Stomach (tissue), 19 donors: ENCODE measurements at places on chromosomes 3 and 15.
A peak's percentile ranks its signal among the peaks of the same experiment; 100 is the strongest.

DNA sequence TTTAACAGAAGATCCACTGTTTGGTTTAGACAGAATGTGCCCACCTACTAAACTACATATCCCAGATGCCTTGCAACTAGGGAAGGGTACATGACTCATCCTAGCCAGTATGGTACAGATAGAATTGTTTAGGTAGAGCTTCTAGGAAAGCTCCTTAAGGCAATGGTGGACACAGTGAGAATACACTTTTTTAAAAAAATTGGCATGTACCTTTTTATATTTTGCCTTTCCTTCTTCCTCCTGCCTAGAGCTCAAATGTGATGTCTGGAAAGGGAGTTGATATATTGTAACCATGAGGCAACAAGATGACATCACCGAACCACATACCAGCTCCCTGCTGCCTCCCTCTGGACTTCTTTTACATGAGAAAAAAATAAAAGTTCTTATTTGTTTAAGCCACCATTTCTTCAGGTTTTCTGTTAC is 14.4 kb upstream of the C3orf80 start:
- no peaks in the 10 kb centered on the region for H3K4me1 ChIP-seq
- H3K4me3 ChIP-seq: no peak overlapping the region
- no peaks in the 10 kb centered on the region for H3K36me3 ChIP-seq
- no peak for DNase-seq
- H3K27ac ChIP-seq: no peak overlapping the region

DNA sequence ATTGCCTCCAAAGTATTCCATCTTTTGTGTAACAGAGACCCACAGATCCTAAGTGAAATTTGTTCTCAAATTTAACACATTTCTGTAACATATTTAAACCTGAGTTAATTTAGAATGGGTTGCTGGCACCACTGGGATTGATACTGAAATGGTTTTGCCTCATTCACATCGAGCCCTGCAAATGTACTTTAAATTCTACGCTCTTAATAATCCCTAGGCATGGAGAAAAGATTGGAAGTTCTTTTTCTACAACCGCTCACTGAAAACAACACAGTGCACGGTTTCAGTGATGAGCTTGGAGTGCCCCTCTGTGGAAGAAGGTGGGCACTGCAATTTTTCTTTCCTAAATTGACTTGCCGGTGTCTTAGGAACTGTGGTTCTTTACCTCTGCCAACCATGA is 109.9 kb upstream of the ATP11B start:
- peaks cover 10% of the 10 kb centered on the region for H3K4me1 ChIP-seq
- peaks cover 17% of the 10 kb centered on the region for H3K27me3 ChIP-seq
- peak overlapping the region; percentile 59 for H3K4me3 ChIP-seq
- no peaks in the 10 kb centered on the region for H3K36me3 ChIP-seq
- DNase-seq: peak; percentile 91

GRCh38 chr3:134743006-134743405 is 52.1 kb upstream of the EPHB1 start:
- H3K36me3 ChIP-seq: no peaks in the 10 kb centered on the region
- H3K4me1 ChIP-seq: no peaks in the 10 kb centered on the region
- no peaks in the 10 kb centered on the region for H3K27me3 ChIP-seq
- H3K27ac ChIP-seq: no peak overlapping the region

DNA sequence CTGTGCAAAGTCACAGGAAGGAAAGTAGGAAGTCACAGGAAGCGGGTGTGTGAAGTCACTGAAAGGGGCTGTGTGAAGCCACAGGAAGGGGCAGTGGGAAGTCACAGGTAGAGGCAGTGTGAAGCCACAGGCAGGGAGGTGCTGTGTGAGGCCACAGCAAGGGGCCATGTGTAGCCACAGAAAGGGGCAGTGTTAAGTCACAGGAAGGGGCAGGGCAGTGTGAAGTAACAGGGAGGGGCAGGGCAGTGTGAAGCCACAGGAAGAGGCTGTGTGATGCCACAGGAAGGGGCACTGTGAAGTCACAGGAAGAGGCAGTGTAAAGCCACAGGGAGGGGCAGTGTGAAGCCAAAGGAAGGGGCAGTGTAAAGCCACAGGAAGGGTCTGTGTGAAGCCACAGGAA is 36.5 kb downstream of the GASK1A start:
- no peaks in the 10 kb centered on the region for H3K36me3 ChIP-seq
- H3K4me1 ChIP-seq: no peaks in the 10 kb centered on the region
- H3K4me3 ChIP-seq: no peak overlapping the region
- no peaks in the 10 kb centered on the region for H3K27me3 ChIP-seq
- no peak overlapping the region for H3K27ac ChIP-seq
- DNase-seq: no peak

DNA sequence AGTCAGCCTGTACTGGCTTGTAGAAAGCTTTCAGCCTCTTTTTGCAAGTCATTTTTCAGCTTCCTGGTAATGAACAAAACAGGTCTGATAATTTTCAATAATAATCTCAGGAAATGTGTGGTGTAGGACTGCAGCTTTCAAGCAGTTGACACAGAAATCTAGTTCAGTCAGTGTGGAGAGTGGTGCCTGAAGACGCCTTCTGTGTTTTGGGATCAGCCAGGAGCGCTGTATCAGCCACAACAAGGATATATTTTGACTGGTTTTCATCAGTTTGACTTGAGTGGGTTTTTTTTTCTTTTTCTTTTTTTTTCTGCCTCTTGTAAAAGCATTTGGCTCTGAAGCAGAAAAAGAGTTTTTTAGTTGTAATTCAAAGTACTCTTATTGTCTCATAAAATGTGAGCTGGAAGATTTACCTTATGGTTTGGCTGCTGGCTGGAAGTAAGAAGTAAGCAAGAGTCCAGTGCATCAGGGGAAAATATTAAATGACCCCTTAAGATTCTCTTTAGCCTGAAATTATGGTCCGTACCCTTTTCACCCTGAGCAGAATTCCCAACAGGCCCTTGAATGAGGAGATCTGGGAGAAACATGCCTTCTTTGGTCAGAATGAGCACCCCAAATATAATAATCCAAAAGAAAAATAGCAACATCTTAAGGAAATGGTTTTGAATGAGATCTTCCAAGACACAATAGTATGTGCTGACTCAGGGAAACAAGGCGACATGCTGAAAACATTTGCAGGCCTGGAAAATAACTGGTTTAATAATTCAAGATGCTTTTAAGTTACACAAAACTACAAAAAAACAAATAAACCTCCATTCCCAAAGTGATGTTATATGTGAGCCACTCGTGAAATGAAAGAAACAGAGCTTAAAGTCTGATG is 332.7 kb upstream of the ADAMTS9 start:
- no peaks in the 10 kb centered on the region for H3K27me3 ChIP-seq
- H3K4me3 ChIP-seq: no peak overlapping the region
- peaks cover 28% of the 10 kb centered on the region for H3K4me1 ChIP-seq

- H3K4me3 ChIP-seq: no peak overlapping the region
- no peaks in the 10 kb centered on the region for H3K36me3 ChIP-seq
- no peak for DNase-seq
- H3K4me1 ChIP-seq: peaks cover 14% of the 10 kb centered on the region
These were observed 146.1 kb downstream of the TPRG1 start for GRCh38 chr3:189317911-189318310.

GRCh38 chr15:70025413-70026296 is 72.1 kb downstream of the TLE3 start:
- no peak overlapping the region for H3K27ac ChIP-seq
- peaks cover 37% of the 10 kb centered on the region for H3K4me1 ChIP-seq
- no peak overlapping the region for H3K4me3 ChIP-seq

DNA sequence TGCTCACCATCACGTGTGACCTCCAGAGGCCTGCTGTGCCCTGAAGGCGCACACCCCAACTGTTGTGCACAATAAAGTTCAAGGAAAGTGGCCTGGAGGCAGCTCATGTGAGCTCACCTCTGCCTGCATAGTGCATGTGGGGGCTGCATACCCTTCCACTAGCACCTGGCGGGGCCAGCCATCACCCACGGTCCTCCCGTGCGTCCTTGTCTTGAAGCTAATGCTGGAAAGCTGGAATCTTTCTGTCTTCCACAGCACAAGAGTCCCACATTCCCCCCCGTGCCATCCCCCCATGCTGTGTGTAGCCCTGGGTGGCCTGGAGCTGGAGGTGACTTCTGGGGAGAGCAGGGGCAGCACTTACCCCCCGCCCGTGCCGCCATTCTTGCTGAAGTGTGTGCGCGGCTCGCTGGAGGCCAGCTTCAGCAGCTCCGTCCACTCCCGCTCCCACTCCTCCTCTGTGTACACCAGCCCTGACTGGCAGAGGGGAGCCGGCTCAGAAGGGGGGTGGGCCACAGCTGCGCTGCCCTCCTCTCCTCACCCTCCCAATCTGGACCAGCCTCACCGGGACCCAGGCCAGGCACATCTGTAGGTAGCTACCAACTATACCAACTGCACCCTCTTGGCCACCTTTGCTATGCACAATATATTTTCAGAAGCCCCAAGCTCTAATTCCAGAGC is 199.5 kb downstream of the KLF13 start:
- no peaks in the 10 kb centered on the region for H3K27me3 ChIP-seq
- no peaks in the 10 kb centered on the region for H3K4me1 ChIP-seq
- no peak overlapping the region for H3K4me3 ChIP-seq
- no peak overlapping the region for H3K27ac ChIP-seq
- no peaks in the 10 kb centered on the region for H3K36me3 ChIP-seq

- H3K27me3 ChIP-seq: no peaks in the 10 kb centered on the region
- H3K4me1 ChIP-seq: no peaks in the 10 kb centered on the region
- H3K27ac ChIP-seq: no peak overlapping the region
- DNase-seq: no peak
- H3K36me3 ChIP-seq: peaks cover 62% of the 10 kb centered on the region
These were observed 32.0 kb downstream of the MRPS25 start for GRCh38 chr3:15033103-15033502.

DNA sequence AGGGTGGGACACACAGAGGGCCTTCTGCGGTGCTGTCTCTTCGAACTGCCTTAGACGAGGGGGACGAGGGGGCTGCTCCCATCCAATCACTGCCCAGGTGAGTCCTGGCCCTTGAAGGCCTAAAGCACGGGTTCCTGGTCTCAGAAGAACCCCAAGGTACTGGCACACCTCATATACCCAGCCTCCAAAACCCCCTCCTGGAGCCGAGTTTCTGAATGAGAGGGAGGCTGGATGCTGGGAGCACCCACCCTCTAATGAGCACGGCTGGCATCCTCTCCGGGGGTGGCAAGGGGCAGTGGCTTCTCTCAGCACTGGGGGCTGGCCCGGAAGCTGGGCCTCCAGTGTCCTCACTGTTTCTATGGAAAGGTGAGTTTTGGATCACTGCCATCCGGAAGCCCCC is 165.6 kb downstream of the LRRK1 start:
- no peaks in the 10 kb centered on the region for H3K36me3 ChIP-seq
- no peak for DNase-seq
- no peak overlapping the region for H3K4me3 ChIP-seq
- no peaks in the 10 kb centered on the region for H3K27me3 ChIP-seq

DNA sequence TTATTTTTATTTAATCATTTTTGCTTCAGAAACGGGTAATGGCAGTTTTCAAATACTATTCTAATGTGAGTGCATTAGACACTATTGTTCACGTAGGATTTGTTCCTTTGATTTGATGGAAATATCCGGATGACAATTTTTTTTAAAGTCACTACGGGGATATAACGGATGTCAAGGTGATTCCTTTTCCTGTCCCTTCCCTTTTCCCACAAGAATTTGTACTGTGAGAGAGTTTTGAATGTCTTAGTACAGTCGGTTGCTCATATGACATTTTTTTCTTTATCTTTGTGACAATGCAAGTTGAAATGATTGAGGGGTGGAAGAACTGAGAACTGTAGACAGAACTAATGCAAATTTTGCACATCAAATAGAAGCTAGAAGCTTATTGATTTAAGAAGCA is 209.5 kb downstream of the GRM7 start:
- H3K27me3 ChIP-seq: no peaks in the 10 kb centered on the region
- H3K27ac ChIP-seq: no peak overlapping the region
- no peaks in the 10 kb centered on the region for H3K36me3 ChIP-seq
- no peak for DNase-seq
- no peak overlapping the region for H3K4me3 ChIP-seq
